ENCODE measurements at places on chromosomes 6 and 20. TPM values are rescaled to one million over a fixed set of nuclear protein-coding genes. Genes with fewer than 3 reads are reported as not detected.

Gene AAR2
- polyA plus RNA-seq = 47.7 TPM

Gene CCND3
- 519 TPM for polyA plus RNA-seq

Gene HMGCLL1
- not detected for polyA plus RNA-seq

Gene PPDPF
- 47.4 TPM for polyA plus RNA-seq

Gene RNGTT
- 14.7 TPM for polyA plus RNA-seq

Gene MATN4
- polyA plus RNA-seq = not detected

Gene ME1
- polyA plus RNA-seq = not detected

Gene GJA10
- polyA plus RNA-seq = not detected

Gene TCF21
- not detected for polyA plus RNA-seq

Gene NRSN1
- not detected for polyA plus RNA-seq

Gene TAF8
- 28.6 TPM for polyA plus RNA-seq

Gene ZNF311
- not detected for polyA plus RNA-seq

Gene EPHA7
- not detected for polyA plus RNA-seq

Gene PRICKLE4
- polyA plus RNA-seq = not detected

Gene FOXS1
- not detected for polyA plus RNA-seq

Gene LPIN3
- not detected for polyA plus RNA-seq

Gene IMPG1
- not detected for polyA plus RNA-seq

Gene SYCP2
- 1.6 TPM for polyA plus RNA-seq

Gene WFDC5
- polyA plus RNA-seq = not detected

Gene PABPC1L
- 0.74 TPM for polyA plus RNA-seq

Gene TEAD3
- polyA plus RNA-seq = 0.16 TPM

Gene CGAS
- polyA plus RNA-seq = 2.0 TPM

Gene TBX18
- polyA plus RNA-seq = not detected

Gene RBM24
- polyA plus RNA-seq = not detected

Gene ZNF334
- not detected for polyA plus RNA-seq

Gene NKX2-4
- not detected for polyA plus RNA-seq

Gene NKX2-2
- polyA plus RNA-seq = not detected

Gene FIG4
- 18.7 TPM for polyA plus RNA-seq

Gene TP53TG5
- 0.42 TPM for polyA plus RNA-seq

Gene GPR6
- not detected for polyA plus RNA-seq

Gene TULP1
- not detected for polyA plus RNA-seq

Gene TNNC2
- polyA plus RNA-seq = not detected

Gene HLA-DQA2
- not detected for polyA plus RNA-seq

Gene LY6G5C
- 7.9 TPM for polyA plus RNA-seq

Gene MUC21
- polyA plus RNA-seq = not detected

Gene RAET1G
- not detected for polyA plus RNA-seq

Gene SPATA25
- 0.24 TPM for polyA plus RNA-seq

Gene TRIM31
- polyA plus RNA-seq = not detected
